Stimulated activated CD8-positive, alpha-beta memory T cell treated with anti-CD3 and anti-CD28 coated beads, Interleukin-7, amount 100 ng/mL, for 1 hour (primary cell): ENCODE measurements at places on chromosomes 12 and 14.

GRCh38 chr12:89476904-89477595 is 47.5 kb downstream of the GALNT4 start:
- no peak for DNase-seq

DNA sequence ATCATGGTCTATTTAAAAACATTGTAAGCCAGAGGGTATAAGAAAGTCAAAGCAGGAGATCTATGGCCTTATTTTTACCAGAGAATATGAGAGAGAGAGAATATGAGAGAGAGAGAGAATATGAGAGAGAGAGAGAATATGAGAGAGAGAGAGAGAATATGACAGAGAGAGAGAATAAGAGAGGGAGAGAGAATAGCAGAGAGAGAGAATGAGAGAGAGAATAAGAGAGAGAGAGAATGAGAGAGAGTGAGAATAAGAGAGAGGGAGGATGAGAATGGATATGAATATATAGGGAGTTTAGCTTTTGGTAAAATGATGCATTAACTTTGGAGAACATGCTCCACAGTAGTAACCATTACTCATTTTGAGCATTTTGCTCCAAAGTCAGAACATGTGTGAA is 48.0 kb upstream of the ALG10B start:
- DNase-seq: no peak

- DNase-seq: no peak
These were observed 60.7 kb upstream of the STK38L start for GRCh38 chr12:27183342-27183741.

- no peak for DNase-seq
These were observed 19.6 kb downstream of the EPS8 start for GRCh38 chr12:15769586-15769985.

GRCh38 chr12:67394550-67394949 is 125.4 kb downstream of the CAND1 start:
- no peak for DNase-seq

DNA sequence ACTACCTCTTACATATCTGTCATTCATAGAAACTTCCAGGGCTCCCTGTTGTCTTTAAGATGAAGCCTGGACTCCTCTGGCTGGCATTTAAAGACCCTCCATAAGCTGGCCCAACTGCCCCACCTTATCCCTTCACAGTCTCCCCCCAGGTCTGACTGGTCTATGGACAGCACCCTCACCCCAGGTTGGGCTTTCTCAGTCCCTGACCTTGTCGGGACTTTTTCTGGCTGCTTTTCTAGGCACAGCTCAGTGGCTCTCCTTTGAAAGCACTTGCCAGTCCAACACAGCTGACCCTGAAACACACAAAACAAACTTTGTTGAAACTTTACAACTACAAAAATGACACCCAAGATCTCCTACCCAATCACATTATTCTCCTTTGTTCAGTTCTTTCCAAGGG is 13.9 kb upstream of the MYH7 start:
- no peak for DNase-seq
